IMR-90 (cell line): ENCODE measurements at places on chromosomes 1 and 21. TPM values are rescaled to one million over a fixed set of nuclear protein-coding genes. Genes with fewer than 3 reads are reported as not detected.

ENAH gene
- total RNA-seq, result 82.5 and 86.9 TPM in 2 replicates

LMOD1 gene
- 44.4 and 53.2 TPM in 2 replicates for total RNA-seq

PLA2G2A gene
- total RNA-seq, result not detected in 2 replicates

VSIG8 gene
- not detected in 2 replicates for total RNA-seq

AADACL4 gene
- not detected in 2 replicates for total RNA-seq

CLIC6 gene
- total RNA-seq, result not detected in 2 replicates

RIMS3 gene
- 0.28 and 0.36 TPM in 2 replicates for total RNA-seq

YBX1 gene
- 843 and 1,307 TPM in 2 replicates for total RNA-seq

ASB17 gene
- not detected in 2 replicates for total RNA-seq

KPRP gene
- not detected in 2 replicates for total RNA-seq

KDF1 gene
- not detected in 2 replicates for total RNA-seq

CDA gene
- total RNA-seq, result 0.90 and 1.4 TPM in 2 replicates

ZSWIM5 gene
- under 0.01 TPM in 2 replicates for total RNA-seq

SLC22A15 gene
- under 0.01 TPM in 2 replicates for total RNA-seq

HHAT gene
- total RNA-seq, result 2.5 and 2.8 TPM in 2 replicates

HES3 gene
- not detected in 2 replicates for total RNA-seq

DCST1 gene
- not detected in 2 replicates for total RNA-seq

HES5 gene
- not detected in 2 replicates for total RNA-seq

AQP10 gene
- total RNA-seq, result not detected in 2 replicates

NUAK2 gene
- total RNA-seq, result 7.2 and 8.1 TPM in 2 replicates
